ENCODE measurements at places on chromosomes 7 and 10.

- no peak for DNase-seq
Observed at GRCh38 chr10:12638781-12639180, 289.4 kb downstream of the CAMK1D start.

DNA sequence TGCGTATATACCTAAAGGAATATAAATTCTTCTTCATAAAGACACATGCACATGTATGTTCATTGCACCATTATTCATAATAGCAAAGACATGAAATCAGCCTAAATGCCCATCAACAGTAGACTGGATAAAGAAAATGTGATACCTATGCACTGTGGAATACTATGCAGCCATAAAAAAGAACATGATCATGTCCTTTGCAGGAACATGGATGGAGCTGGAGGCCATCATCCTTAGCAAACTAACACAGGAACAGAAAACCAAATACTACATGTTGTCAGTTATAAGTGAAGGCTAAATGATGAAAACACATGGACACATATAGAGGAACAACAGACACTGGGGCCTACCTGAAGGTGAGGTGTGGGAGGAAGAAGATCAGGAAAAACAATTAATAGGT, 48.7 kb downstream of the GPR37 start:
- no peak for DNase-seq

GRCh38 chr7:103432712-103433111, 13.3 kb downstream of the SLC26A5 start:
- no peak for DNase-seq

GRCh38 chr10:62803724-62804355, 680 bp upstream of the ADO start:
- DNase-seq, result no peak

GRCh38 chr7:95246831-95247370, 77.4 kb downstream of the PON1 start:
- no peak for DNase-seq

DNA sequence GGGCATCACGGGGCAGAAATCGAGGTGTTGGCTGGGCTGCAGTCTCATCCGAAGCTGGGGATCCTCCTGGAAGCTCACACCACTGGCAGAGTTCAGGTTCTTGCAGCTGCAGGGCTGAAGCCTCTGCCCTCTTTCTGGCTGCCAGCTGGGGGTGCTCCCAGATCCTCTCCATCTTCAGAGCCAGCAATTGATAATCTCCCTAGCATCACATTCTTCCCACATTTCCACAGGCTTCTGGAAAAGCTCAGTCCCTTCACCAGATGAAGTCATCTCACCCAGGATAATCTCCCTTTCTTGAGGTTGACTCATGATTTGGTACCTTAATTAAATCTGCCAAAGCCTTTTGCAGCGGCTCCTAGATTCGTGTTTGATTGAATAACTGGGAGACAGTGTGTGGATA, 55.2 kb downstream of the NRP1 start:
- no peak for DNase-seq

- DNase-seq, result no peak
Observed at GRCh38 chr10:127797339-127797738, 60.4 kb downstream of the FOXI2 start.

DNA sequence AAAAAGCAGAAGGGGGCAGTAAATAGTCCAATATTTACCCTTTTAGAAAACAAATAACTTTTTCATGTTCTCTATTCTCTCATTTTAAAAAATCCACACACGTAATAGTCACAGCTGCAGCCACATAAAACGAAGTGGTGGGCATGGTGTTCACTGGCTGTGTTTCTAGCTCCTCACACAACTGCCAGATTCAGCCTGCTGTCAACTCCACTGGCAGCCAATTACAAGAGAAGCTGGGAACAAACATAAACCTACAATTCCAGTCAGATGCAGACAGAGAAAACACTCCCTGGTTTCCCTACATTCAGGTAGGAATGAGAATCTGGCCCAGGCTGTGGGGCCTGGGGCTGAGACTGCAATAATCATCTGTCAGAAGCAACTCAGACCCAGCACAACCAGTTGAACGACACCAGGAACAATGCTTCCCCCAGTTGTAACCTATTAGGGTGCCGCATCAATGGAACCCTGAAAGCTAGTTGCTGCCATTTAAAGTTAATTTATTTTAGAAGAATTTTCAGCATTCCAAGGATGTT, 29.1 kb downstream of the ERCC6 start:
- no peak for DNase-seq

DNA sequence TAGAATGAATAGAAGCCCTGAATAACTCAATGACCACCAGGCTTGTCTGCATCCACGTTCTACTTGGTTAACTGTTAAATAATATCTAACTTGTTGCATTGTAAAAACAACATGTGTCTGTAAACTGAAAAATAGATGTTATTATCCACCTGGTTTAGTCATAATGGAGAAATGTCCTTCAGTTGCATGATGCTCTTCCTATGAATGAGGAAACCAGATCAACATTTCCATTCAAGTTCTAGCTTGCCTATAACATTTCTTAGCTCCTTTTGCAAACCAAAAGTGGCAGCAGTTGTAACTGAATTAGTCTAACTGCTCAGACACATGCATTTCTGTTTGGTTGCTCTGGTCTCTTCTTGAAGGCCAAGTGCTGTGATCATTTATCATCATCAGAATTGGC, 62.9 kb upstream of the BET1 start:
- DNase-seq, result no peak

DNA sequence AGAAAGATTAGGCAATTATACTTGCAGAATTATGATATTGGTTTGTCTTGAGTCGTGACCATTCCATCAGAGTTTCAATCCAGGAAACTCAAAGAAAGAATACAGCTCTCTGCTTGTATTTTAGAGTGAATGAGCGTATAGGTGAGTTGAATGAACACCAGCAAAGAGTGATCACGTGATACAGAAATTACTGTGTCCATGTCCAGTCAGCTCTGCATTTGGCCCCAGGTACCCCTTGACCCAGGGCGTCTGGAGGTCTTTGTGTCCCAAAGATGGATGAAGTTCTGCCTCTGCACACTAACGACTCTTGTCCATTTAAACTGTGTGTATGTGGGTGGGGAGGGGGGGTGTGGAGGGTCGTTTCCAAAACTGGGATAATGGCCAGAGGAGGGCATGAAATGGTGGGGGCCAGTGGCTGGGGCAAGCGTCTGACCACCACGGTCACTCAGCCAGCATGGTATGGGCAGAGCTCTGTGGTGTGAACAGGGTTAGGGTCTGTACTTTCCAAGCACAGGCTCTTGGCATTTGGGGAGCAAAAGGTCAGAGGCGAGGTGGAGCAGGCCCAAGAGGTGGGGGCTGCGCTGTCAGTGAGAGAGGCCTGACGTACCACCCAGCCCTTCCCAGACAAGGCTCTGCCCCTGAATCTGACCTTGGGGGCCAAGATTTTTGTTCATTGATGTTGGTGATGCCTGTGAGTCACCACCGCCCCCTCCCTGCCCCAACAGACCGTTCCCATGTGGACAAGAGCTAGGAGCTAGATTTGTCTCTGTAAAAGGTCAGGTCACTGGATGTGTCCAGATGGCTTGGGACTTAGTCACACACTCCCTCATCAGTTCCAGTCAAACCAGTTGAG, 1.4 kb downstream of the PTPRE start:
- DNase-seq, result no peak

- DNase-seq, result no peak
Observed at GRCh38 chr10:46226900-46227558, 59.8 kb upstream of the ANTXRL start.

DNA sequence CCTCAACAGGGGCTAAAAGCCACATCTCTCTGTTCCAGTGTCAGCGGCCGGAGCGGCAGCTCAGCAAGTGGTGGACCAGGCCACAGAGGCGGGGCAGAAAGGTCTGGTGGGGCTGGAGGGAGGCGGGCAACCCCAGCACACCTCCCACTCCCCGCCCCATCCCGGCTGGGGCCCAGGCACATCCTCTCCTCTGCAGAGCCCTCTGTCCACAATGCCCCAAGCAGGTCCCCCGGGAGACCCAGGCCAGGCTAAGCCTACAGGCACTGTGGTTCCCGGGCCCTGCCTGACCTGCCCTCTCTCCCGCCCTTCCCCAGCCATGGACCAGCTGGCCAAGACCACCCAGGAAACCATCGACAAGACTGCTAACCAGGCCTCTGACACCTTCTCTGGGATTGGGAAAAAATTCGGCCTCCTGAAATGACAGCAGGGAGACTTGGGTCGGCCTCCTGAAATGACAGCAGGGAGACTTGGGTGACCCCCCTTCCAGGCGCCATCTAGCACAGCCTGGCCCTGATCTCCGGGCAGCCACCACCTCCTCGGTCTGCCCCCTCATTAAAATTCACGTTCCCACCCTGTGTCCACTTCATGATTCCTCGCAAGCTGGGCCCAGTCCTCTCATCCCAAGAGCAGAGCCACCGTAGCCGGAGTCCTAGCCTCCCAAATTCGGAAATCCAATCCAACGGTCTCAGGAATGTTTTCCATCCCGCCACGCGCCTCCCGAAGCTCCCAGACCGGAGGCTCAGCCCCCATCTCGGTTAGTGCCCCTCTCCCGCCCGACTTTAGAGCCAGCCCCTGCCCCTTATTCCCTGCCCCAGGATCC, 2.1 kb downstream of the ADIRF start:
- no peak for DNase-seq

- DNase-seq, result no peak
Observed at GRCh38 chr10:93947524-93947923, 46.2 kb upstream of the PLCE1 start.

DNA sequence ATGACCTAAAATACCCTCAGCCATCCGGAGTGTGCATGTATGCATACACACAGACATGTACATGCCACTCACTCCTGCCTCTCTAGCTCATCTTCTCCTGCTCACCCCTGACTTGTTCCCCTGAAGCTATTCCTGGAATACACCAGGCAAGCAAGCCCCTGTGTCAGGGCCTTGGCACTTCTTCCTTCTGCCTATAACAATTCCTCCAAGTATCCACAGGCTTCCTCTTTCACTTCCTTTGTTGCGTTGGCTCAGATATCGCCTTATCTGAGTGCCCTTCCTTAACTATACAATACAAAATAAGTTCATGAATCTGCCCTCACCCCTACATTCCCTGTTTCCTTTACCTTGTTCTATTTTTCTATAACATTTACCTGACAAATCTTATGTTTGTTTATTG, 88.8 kb downstream of the NOD1 start:
- no peak for DNase-seq

- DNase-seq, result no peak
Observed at GRCh38 chr10:63920926-63921325, 399.7 kb downstream of the REEP3 start.

GRCh38 chr7:125431349-125431748, 501.7 kb upstream of the POT1 start:
- no peak for DNase-seq

- no peak for DNase-seq
Observed at GRCh38 chr10:67506083-67506756, 189.8 kb downstream of the CTNNA3 start.

DNA sequence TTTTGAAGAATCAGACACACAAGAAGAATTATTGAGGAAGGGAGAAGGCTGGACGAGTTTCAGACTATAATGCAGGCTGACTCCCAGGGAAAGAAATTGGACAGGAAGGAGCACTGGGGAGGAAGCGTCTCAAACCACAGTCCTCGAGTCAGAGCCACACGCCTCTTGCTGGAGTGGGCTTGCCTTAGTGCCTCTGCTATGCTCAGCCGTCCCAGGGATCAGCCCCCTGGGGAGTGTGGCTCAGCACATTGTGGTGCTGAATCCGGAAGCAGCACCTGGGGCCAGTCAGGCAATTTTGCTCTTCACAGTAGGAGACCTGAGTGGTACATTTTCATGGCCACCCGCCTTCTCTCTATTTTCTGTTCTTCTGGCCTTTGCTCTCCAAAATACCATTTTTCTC, 67.4 kb upstream of the SLC35G1 start:
- no peak for DNase-seq

DNA sequence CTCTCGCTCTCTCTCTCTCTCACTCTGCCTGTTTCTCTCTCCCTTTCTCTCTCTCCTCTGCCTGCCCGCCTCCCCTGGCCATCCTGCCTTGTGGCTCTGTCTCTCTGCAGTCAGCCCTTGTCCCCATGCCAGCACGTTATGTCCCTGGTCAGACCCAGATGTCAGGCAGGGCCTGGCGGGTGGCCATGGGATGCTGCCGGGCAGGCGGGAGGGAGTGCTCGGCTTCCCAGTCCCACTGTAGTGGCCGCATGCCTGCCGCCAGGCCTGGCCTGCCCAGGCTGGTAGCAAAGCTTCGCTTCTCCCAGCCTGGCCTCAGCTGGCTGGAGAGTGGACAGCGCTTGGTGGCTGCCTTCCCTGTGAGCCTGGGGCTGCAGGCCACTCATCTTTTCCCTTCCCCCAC, 121.5 kb upstream of the ZNF716 start:
- DNase-seq, result no peak

DNA sequence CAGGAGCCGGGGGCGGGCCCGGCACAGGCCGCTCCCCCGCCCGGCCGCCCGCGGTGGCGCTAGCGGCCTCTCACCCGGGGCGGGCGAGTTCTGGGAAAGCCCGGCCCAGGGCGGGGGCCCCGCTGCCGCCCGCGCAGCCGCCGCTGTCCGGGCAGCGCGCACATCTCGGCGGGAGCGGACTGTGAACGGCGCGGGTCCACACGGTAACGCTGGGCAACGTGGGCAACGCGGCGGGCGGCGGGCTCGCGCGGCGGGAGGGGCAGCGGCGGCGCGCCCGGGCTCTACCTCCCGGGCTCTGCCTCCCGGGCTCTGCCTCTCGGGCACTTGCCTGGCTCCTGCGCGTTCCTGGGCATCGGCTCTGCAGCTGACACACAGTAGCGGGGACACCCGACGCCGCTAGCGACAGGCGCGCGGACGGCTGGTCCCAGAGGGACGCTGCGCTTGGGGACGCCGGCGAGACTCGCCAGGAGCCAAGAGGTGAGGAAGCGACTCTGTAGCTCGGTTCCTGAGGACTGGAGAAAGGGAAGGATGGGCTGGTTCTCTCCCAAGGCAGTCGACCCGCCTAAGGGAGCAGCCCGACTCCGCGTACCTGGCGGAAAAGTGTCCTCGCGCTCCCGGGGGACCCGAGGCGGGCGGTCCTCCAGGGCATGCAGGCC, at the start of gene PLCE1:
TSS of gene PLCE1 (plus strand) at position 150 of the 656 bp plus-strand sequence. CDS start 37,116 bp downstream, outside the sequence.
- no peak for DNase-seq

GRCh38 chr10:84261236-84261915, 16.5 kb downstream of the RGR start:
- DNase-seq, result no peak
